Mesenteric fat pad (tissue), 1 donor: ENCODE measurements at places on chromosomes 3 and 15. TPM values are rescaled to one million over a fixed set of nuclear protein-coding genes. Genes with fewer than 3 reads are reported as not detected.

Gene ECT2
- 9.1 TPM for total RNA-seq

Gene SMCO1
- not detected for total RNA-seq

Gene NTRK3
- 1.6 TPM for total RNA-seq

Gene CLDN1
- 0.10 TPM for total RNA-seq

Gene RPL4
- 1,807 TPM for total RNA-seq

Gene ARIH2
- total RNA-seq, result 92.3 TPM

Gene ATOSA
- 61.5 TPM for total RNA-seq

Gene DPPA4
- total RNA-seq, result not detected

Gene GABRG3
- not detected for total RNA-seq

Gene PIGZ
- 10.2 TPM for total RNA-seq

Gene KLF15
- 53.8 TPM for total RNA-seq

Gene TM4SF1
- total RNA-seq, result 87.8 TPM

Gene ACAN
- 1.4 TPM for total RNA-seq

Gene BSN
- total RNA-seq, result 0.16 TPM

Gene AMOTL2
- total RNA-seq, result 272 TPM

DNA sequence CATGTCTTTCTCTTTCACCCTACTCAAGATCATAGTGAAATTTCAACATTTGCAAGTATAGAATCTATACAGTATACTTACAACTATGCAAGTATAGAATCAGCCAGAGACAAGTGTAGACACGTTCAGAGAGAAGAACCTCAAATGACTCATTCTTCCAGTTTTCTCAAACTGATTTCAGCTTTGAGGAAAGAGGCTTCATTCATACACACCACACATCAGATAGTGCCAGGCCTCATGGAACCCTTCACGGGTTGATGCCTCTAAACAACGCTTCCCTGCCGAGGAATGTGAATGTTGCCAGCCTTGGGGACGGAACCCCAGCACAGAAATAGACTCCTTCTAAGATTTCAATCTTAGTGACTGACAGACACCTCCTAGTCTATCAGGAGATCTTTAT lies 135.7 kb downstream of the FOXP1 start:
- no peak for DNase-seq

DNA sequence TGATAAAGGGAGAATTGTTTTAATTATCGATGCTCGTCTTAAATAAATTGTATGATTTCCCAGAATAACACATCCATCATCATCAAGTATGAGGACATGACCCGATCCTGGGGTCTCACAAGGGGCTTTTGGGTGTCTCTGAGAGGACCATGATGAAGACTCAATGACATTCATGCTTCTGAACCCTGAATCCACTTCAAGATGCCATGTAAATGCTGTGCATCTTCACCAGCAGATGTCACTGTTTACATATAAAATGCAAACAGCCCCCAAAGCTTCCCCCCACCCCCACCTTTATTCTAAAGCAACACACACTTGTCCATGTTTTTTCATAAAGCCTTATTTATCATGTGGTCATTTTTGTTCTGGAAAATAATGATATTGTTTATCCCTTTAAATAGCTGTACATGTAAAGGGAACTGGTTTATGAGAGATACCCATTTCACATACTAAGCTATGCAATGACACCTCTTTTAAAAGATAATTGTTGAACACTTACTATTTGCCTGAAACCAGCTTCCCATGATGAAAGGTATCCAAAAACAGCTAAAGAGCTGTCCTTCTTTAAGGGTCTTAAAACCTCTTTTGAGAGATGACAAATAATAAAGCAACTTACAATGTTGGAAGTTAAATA lies 69.7 kb upstream of the UBE3A start:
- DNase-seq, result no peak

GRCh38 chr3:149813367-149814281 lies 609 bp downstream of the RNF13 start:
- no peak for DNase-seq

DNA sequence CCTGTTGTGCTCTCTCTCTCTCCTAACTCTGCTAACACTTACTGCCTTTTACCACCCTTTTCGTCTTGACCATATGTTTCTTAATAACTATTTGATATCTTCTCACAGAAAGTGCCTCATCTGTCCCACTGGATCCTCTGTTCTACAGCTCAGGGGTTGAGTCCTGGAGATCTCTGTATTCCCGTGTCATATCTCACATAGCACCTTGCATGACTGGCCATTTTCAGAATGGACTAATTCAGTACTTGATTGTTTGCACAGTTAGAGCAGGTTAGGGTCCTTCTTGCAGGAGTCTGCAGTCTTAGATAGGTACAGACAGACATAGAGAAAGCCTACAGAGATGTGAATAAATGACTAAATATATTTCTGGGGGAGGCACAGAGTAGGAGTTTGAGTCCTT lies 20.9 kb downstream of the HACD3 start:
- DNase-seq, result no peak

- no peak for DNase-seq
Measured at GRCh38 chr15:84666373-84666772, 8.4 kb upstream of the NMB start.

DNA sequence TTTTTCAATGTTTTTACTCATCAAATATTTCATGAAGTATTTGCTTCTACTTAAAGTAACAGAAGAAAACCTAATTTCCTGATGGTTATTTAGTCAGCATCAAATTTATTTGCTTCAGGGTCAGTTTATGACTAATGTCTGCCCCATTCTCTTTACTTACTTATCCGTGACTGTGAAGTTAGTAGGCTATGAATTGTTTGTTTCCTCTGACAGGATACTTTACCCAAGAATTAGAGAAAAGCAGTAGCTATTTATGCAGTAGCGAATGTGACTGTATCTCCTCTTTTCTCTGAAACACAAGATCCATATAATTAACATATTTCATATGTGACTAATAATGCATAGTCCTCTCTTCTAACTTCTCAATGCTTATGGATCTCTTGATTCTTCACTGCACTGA lies 329.9 kb upstream of the ROBO1 start:
- DNase-seq, result no peak

DNA sequence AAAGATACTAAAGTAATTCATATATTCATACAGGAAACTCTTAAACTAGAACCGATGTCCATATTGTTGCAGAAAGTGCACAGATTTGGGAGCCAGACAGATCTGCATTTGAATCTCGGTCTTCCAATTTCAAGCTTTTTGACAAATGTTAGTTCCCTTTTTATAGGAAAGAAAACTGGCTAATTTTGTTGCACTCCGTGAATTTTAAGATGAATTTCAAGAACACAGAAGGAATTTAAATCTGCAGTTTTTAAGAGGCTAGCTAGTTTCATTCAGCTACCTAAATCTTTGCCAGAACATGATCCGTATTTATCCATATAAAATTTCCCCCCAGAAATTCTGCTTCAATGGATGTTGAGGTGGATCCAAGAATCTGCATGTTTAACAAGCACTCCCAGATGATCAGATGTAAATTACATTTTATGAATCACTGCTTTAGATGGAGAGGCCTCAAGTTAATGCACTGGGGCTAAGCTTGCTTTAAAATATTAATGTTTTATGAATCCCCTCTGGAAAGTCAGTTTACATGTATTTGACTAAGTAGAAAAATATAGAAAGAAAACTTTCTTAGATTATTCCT lies 1296.3 kb upstream of the CADM2 start:
- DNase-seq, result no peak

GRCh38 chr3:23810343-23811184 lies 4.8 kb downstream of the UBE2E1 start:
- DNase-seq, result peak; percentile 91

GRCh38 chr3:46876313-46877300 lies 914 bp upstream of the PTH1R start:
- DNase-seq, result no peak

- no peak for DNase-seq
Measured at GRCh38 chr3:13822042-13822441, 57.8 kb downstream of the WNT7A start.

DNA sequence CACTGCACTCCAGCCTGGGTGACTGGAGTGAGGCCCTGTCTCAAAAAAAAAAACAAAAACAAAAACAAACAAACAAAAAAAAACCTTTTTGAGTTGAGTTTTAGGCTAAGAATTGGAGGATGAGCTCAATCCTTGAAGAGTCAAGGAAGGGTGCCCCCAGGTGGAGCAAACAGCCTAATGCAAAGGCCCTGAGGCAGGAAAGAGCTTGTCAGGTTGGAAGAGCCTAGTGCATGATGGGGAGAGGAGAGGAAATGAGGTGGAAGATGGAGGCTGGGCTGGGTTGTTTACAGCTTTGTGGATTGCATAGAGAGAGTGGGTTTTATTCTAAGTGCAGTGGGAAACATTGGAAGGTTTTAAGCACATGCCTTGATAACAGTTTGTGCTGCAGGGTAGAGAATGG lies 2.1 kb upstream of the SNX22 start:
- no peak for DNase-seq

- no peak for DNase-seq
Measured at GRCh38 chr3:134194247-134194646, 56.4 kb downstream of the RYK start.

- no peak for DNase-seq
Measured at GRCh38 chr15:90262426-90262825, 3.0 kb upstream of the NGRN start.

DNA sequence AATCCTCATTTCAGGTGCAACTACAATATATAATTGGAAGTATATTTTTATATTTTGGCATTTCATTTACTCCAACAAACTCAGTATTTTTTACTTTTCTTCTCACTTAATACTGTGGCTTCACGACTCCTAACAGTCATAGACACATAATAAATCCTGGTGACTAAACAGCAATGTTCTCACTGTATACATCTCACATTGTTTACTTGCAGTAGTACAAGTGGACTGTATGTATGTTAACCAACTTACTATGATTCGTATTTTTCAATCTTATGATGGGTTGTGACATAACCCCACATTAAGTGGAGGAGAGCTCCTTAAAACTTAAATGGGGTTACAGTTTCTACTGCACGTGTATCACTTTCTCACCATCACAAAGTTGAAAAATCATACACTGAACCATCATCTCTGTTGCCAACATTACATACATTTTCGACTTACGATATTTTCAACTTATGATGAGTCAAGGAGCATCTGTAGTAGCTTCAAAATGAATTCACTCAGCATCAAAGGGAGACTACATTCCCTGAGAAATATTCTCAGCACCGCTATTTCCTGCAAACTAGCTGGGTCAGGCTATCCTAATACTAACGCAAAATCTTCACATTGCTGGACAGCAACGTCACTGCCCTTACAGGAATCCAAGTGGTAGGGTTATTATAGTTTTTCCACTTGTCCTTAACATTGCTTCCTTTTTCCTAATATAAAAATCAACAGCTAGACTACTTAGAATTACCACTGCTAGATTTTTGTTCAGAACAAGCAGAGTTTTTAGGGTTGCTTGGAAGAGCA lies 7.3 kb downstream of the ADAM10 start:
- no peak for DNase-seq

DNA sequence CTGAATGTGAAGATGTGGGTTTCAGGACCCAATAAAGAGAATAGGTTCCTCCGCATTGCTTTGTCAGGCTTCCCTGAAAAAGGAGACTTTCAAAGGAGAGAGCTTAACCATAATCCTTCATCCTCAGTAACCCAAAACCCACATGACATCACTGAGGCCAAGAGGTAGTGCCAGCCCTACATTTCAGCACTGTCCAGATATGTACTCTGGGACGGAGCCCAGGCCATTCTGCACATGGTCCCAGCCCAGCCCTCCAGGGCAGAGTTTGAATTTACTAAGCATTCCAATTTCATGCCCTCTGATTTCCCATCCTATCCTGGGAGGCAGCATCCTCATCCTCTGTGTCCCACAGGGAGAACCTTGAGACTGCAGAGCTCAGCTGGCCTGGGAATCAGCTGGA lies 210.5 kb downstream of the GABRB3 start:
- no peak for DNase-seq

DNA sequence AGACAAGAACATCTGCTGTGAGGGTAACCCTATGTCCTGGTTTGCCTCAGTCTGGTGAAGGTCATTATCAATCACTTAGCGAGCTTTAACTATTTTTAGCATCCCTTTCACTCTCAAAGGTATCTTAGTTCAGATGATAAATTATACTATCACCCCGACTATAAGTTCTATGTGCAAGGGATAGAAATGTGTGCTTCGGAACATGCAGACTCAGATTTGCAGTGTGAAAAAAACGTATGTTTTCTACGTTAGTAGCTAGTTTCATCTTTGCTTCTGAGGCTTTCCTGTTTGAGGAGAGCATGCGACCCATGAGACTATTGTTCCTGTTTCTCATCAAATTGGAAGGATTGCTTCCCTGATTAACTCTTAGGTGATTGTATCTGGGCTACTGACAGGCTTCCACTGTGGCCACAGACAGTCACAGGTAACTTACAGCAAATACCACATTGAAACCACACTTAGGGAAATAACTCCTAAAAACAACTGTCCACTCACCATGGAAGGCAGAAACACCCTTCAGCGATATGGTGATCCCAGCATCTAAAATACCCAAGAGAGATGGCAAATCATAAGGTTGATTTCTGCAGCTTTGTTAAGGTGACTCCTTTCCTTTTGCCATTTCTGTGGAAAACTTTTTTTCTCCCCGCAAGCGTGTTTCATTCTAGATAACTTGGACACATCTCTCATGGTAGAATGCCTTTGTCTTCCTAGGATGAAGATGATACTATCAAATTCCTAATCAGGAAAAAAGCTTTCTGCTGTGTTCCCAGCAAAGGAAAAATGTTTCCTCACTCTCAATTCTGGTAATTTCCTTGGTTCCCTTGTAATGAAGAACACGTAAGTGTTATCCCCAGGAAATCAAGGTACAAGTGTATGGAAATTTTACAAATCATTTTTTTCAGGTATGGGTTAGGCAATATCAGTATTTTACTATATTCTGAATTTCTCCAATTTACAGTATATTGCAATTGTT lies 5.2 kb downstream of the GCSAM start:
- no peak for DNase-seq

GRCh38 chr3:151357463-151357850 lies 27.1 kb downstream of the P2RY12 start:
- DNase-seq, result no peak

- no peak for DNase-seq
Measured at GRCh38 chr15:61075741-61076140, 153.4 kb downstream of the RORA start.

DNA sequence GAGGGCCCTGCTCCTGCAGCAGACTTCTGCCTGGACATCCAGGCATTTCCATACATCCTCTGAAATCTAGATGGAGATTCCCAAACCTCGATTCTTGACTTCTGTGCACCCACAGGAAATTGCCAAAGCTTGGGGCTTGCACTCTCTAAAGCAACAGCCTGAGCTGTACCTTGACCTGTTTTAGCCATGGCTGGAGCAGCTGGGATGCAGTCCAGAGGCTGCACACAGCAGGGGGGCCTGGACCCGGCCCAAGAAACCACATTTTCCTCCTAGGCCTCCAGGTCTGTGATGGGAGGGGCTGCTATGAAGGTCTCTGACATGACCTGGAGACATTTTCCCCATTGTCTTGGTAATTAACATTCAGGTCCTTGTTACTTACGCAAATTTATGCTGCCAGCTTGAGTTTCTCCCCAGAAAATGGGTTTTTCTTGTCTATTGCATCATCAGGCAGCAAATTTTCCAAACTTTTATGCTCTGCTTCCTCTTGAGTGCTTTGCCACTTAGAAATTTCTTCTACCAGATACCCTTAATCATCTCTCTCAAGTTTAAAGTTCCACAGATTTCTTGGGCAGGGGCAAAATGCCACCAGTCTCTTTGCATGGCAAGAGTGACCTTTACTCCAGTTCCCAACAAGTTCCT lies 11.8 kb upstream of the MYO5A start:
- DNase-seq, result no peak
